T-helper 2 cell treated with Interferon-gamma antibody and Interleukin-4, amounts not matched to agents 100 ng/mL and 5 ng/mL, for 36 hours (primary cell): ENCODE measurements at places on chromosomes 3 and 15. TPM values are rescaled to one million over a fixed set of nuclear protein-coding genes. Genes with fewer than 3 reads are reported as not detected.

Gene SLC26A6
- total RNA-seq: 43.7 and 47.3 TPM in 2 replicates

Gene ARPP21
- total RNA-seq: not detected in 2 replicates

Gene TUSC7
- not detected in 2 replicates for total RNA-seq

Gene EOMES
- 4.8 and 5.1 TPM in 2 replicates for total RNA-seq

Gene FOXB1
- total RNA-seq: 1.5 and 1.6 TPM in 2 replicates

Gene ISLR
- not detected in 2 replicates for total RNA-seq

Gene EXD1
- not detected in 2 replicates for total RNA-seq
